ENCODE measurements at places on chromosomes 16 and 17. TPM values are rescaled to one million over a fixed set of nuclear protein-coding genes. Genes with fewer than 3 reads are reported as not detected.

The NRN1L gene
- 2.5 TPM for total RNA-seq

- peaks cover 45% of the 10 kb centered on the region for H3K4me1 ChIP-seq
- no peaks in the 10 kb centered on the region for H3K36me3 ChIP-seq
Measured at GRCh38 chr17:77341069-77341541, 200.3 kb downstream of the SEC14L1 start.

The TCAP gene
- 1.5 TPM for total RNA-seq

GRCh38 chr16:68257251-68257905 lies 6.9 kb upstream of the SLC7A6 start:
- no peaks in the 10 kb centered on the region for H3K36me3 ChIP-seq
- H3K27me3 ChIP-seq, result no peaks in the 10 kb centered on the region
- H3K4me1 ChIP-seq, result peaks cover 8% of the 10 kb centered on the region
- no peak overlapping the region for H3K4me3 ChIP-seq

- H3K27me3 ChIP-seq, result no peaks in the 10 kb centered on the region
- peaks cover 50% of the 10 kb centered on the region for H3K4me1 ChIP-seq
- H3K4me3 ChIP-seq, result no peak overlapping the region
- H3K36me3 ChIP-seq, result peaks cover 5% of the 10 kb centered on the region
- peak overlapping the region; percentile 85 for H3K27ac ChIP-seq
- DNase-seq, result no peak
Measured at GRCh38 chr17:45573924-45574770, 83.6 kb upstream of the PLEKHM1 start.

The ABCA10 gene
- 1.2 TPM for total RNA-seq

- no peak overlapping the region for H3K4me3 ChIP-seq
- peaks cover 12% of the 10 kb centered on the region for H3K4me1 ChIP-seq
- H3K36me3 ChIP-seq, result peaks cover 4% of the 10 kb centered on the region
- H3K27ac ChIP-seq, result peak overlapping the region; percentile 65
Measured at GRCh38 chr16:84563786-84564420, 54.0 kb downstream of the COTL1 start.

The TMEM238L gene
- total RNA-seq, result not detected

DNA sequence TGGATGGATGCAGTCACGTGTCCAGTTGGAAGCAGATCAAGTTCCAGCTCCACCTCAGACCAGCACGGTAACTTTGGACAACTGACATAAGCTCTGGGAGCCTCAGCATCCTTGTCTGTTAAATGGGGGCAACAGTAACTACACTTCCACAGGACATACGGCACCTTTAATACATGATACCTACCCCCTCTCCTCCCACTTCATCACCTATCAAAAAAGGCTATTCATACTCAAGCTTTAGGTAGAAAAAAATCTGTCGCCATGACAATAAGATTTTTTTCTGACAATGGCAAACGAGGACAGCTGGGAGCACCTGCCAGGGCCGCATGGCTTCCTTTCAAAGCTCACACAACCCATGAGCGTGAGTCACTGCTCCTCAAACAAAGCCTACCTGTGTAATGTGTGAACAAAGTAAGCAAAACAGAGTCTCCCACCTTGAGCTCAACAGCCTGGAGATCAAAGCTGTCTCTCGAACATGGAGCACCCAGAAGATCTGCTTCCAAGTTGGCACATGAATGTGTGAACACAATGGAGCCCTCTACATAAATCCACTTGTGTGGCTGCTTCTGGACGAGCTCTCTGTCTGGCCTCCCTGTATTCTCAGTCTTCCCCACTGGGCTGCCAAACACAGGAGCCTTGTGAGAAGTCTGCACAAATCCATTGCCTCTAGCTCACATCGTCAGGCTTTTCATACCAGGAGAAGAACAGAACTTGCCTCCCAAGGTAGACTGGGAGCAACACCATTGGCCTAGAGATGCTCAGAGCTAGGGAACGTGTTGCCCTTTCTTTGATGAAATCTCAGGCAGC lies 459.7 kb downstream of the SOX9 start:
- peak overlapping the region; percentile 21 for H3K27ac ChIP-seq
- peaks cover 10% of the 10 kb centered on the region for H3K27me3 ChIP-seq
- no peak overlapping the region for H3K4me3 ChIP-seq
- DNase-seq, result no peak

GRCh38 chr17:27563532-27563931 lies 67.5 kb upstream of the LGALS9 start:
- H3K27ac ChIP-seq, result peak overlapping the region; percentile 85
- no peak for DNase-seq
- peaks cover 9% of the 10 kb centered on the region for H3K36me3 ChIP-seq
- no peaks in the 10 kb centered on the region for H3K27me3 ChIP-seq

The APOBR gene
- 13.6 TPM for total RNA-seq
